ENCODE measurements at places on chromosomes 12 and 14.

- no peak for DNase-seq
These were observed 1133.4 kb upstream of the SEL1L start for GRCh38 chr14:82667006-82667405.

DNA sequence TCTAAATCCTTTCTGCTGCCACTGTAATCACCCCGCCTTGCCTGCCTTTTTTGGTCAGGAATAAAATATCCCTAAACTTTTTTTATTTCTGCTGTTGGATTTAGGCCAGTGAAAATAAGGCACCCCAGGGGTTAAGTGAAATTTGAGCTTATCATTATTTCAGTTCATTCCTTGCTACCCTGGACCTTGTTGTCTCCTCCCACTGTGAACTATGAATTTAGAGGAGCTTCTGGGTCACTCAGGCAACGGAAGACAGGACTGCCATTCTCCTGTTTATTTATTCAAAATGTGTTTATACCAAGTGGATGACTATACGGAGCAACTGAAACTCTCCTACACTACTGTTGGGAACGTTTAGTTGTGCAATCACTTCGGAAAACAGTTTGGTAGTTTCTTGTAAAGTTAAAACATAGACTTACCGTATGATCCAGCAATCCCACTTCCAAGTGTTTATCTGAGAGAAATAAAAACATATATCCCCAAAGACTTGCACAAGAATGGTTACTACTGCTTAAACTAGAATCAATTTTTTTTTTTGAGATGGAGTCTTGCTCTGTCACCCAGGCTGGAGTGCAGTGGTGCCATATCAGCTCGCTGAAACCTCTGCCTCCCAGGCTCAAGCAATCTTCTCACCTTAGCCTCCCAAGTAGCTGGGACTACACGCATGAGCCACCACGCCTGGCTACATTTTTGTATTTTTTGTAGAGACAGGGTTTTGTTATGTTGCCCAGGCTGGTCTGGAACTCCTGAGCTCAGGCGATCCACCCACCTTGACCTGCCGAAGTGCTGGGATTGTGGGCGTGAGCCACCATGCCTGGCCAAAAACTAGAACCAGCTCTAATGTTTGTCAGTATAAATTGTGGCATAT lies 2.3 kb upstream of the TRAFD1 start:
- no peak for DNase-seq

- no peak for DNase-seq
These were observed 390 bp downstream of the JKAMP start for GRCh38 chr14:59484639-59485175.

- no peak for DNase-seq
These were observed 4.5 kb downstream of the DDX47 start for GRCh38 chr12:12817616-12818015.

DNA sequence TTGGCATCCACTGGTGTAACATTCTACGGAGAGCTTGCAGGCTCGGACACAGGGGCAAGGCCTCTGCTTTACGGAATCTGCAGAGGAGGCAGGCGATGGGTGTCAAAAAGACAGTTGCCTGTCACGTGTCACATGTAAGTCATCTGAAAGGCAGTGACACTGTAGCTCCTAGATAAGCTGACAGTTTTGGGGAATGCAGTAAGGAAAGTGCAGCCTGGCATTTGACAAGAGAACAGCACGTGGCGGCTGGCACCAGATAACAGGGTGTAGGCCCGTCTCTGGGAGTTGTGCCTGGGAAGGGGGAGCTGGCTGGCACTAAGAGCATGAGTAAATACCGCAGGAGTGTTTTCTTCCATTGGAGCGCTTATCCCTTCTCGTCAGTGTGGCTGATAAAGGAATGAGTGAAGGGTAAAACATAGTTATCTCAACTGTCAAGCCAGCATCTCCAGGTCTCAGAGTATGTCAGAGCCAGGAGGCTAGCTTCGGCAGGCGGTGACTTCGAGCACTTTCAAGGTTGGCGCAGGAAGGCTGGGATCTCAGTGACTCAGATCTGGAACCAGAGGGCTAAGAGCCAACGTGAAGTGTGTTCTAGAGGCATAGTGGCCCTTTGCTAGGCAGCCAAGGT lies 26.1 kb downstream of the ADCK1 start:
- peak; percentile 88 for DNase-seq

DNA sequence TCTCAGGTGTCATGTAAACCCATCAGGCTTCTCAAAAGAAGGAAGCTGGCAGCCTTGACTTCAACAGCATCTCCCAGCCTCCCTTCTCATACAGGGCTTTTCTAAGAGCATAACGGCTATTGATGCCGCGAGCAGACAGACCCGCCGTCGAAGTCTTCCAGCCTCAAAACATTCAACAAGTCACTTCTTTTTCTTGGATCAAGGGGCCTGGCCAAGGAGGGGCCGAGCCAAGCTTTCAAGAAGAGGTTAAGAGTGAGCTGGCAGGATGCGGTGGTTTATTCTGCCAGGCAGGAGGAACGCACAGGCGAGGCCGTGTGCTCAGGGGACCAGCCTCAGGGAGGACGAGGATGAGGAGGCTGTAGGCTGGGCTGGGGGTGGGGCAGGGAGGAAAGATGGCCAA lies 102.9 kb upstream of the RFLNA start:
- DNase-seq = no peak

DNA sequence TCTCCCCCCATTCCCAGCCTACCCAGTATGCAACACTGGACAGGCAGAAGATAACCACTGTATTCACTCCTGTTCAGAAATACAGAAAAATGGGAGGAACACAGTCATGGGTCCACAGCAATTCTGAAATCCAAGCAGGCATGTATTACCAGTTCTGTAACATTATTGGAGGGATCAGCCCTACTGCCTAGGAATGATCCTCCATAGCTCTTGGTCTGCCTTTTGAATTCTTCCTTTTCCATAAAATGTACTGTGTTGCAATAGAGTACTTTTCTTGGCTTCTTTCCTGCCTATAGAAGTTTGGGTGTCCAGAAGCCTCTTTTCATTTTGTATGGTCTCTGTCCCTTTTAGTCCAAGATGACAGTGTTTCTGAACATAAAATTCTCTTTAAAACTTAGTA lies 46.5 kb downstream of the SPATS2 start:
- no peak for DNase-seq

- no peak for DNase-seq
These were observed 1.5 kb upstream of the HSP90B1 start for GRCh38 chr12:103928682-103929045.

GRCh38 chr12:126747530-126748149 lies 1519.3 kb upstream of the TMEM132C start:
- DNase-seq = peak; percentile 81

- DNase-seq = no peak
These were observed 25.7 kb downstream of the SLC4A8 start for GRCh38 chr12:51450333-51450732.

GRCh38 chr14:32762886-32763285 lies 175.8 kb upstream of the NPAS3 start:
- no peak for DNase-seq

- DNase-seq = no peak
These were observed 34.8 kb downstream of the TMCC3 start for GRCh38 chr12:94615260-94616181.

- DNase-seq = no peak
These were observed 34.5 kb downstream of the FBRSL1 start for GRCh38 chr12:132524405-132524804.

DNA sequence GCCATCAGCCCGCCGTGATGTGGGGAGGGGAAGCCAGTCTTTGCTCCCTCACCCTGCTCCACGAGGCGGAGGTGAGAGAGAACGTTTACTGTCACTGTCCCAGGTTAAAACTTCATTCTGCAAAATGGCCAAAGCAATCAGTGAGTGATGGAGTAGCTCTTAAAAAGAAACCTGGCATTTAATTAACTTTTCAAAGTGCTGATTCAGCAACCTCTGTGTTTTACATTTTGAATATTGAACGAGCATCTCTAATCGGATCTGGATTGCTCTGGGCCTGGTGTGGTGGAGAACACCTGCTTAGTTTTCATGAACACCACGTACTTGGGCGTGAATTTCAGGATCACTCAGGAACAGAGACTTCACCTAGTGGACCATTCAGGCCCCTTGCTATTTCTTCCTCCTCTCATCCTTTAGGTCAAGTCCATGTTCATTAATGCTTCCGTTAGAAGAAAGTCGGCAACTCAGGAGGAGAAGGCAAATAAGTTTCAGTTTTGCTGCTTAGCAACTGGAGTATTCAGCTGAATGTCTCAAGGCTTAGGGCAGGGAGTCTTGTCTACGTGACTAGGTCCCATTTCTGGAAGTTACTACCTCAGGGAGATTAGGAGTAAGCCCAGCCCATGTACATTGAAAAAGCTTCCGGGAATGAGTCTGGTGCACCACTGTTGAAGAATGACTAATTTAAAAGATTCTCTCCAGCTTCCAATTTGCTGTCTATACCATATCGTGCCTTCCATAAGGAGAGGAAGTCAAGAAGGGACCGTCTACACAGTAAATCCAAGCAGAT lies 68.2 kb downstream of the IFT43 start:
- DNase-seq = no peak

DNA sequence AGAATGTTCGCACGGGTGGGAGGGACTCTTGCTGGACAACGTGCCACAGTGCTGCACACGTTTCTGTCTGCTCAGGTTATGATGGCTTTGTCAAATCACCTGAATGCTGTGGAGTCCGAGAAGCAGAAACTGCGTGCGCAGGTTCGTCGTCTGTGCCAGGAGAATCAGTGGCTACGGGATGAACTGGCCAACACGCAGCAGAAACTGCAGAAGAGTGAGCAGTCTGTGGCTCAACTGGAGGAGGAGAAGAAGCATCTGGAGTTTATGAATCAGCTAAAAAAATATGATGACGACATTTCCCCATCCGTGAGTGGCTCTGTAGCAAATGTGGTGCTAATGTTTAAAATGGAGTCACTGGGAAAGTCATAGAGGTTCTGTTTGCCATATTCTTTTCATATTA lies 28.5 kb downstream of the KLC1 start:
- no peak for DNase-seq

- DNase-seq = no peak
These were observed 646 bp upstream of the OR6C4 start for GRCh38 chr12:55548756-55549155.

GRCh38 chr12:110741341-110742095 lies 1.2 kb downstream of the PPP1CC start:
- no peak for DNase-seq

DNA sequence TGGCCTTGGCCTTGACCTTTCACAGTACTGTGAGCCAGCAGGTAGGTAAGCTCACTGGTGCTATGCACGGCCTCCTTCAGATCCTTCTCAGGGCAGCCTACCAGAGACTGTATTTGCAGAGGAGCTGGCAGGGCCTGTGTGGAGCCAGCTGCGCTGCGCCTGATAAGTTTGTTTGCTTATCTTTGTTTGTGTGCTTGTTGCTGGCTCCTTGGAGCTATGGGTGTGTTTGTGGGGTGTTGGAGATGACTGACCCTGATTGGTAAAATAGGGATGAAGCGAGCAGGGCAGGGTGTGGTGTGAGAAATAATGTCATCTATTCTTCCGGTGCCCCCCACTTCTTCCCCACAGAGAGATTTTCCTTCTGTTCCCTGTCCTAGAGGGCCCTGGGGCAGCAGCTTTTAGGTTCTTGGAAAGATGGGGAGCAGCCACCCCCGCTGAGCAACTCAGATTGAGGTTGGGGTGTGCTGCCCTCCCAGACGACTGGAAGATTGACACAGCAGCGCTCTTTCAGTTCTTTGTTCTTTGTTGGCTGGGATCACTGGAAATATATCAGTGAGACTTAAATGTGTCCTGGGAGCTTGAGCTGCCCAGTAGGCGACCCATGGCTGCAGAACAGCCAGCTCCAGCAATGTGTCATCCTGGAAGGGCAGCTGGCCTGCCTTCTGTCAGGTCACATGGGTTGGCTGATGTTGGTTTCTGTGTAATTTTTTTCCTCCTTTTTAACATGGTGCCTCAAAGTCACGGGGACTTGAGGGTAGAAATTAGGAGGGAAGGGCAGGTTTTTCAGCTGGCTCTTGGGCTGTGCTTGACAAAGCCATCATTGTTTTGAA lies 19.6 kb downstream of the MLXIP start:
- peak; percentile 86 for DNase-seq

- DNase-seq = peak; percentile 45
These were observed 27.5 kb upstream of the OR6J1 start for GRCh38 chr14:22671622-22672021.

- DNase-seq = no peak
These were observed 32.0 kb upstream of the LRRK2 start for GRCh38 chr12:40192704-40193255.

DNA sequence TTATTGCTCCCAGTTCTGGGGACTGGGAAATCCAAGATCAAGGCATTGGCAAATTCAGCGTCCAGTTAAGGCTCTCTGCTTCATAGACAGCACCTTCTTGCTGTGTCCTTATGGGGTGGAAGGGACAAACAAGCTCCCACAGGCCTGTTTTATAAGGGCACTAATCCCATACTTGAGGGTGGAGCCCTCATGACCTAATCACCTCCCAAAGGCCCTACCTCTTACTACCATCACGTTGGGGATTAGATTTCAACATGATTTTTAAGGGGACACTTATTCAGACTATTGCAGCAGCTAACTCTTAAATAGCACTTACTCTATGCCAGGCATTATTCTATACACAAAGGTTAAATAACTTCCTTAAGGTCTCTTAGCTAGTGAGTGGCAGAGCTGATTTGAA lies 17.3 kb downstream of the TOGARAM1 start:
- DNase-seq = no peak

- DNase-seq = no peak
These were observed 21.5 kb downstream of the ALDH2 start for GRCh38 chr12:111788178-111788654.

- peak; percentile 78 for DNase-seq
These were observed 3.0 kb downstream of the EVL start for GRCh38 chr14:100067971-100068959.

- DNase-seq = peak; percentile 56
These were observed 101.2 kb upstream of the SLC38A2 start for GRCh38 chr12:46473634-46474329.

GRCh38 chr12:2944401-2945047 lies 14.7 kb upstream of the TEAD4 start:
- peak; percentile 64 for DNase-seq

DNA sequence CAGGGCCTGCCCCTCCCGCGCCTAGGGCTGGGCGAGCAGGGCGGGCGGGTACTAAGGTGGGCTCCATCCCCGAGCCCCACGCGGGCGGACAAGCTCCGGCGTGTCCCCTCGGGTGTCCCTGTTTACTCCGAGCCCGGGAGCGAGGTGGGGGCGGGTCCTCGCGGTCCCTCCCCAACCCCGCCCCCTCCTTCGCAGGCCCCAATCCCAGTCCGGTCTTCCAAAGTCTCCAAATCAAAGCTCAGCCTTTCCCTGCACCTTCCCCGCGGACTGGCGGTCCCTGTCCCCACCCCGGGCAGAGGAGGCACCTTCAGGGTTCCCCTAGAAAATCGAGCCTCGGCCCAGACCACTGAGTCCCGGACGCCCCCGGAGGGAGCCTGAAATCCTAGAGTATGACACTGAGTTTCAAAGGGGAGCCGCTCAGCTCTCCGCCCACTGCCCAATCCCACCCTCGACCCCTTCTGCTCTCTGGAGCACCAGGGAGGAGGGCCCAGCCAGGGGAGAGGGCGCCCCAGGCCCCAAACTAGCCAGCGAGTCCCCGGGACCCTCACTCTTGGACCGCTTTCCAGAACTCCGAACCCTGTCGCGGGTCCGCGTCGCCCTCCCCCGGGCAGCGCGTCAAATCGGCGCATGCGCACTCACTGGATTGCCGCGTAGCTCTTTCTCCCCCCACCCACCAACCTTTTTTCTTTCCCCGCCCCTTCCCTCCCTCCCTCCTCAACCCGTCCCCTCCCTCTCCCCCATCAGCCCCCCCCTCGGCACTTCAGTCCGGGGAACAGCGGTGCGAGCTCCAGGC lies at the start of gene LRP1:
TSS of gene LRP1 (plus strand) at position 758 of the 793 bp plus-strand sequence. CDS start 482 bp downstream, outside the sequence.
- DNase-seq = peak; percentile 90

Data from K562 (cell line).